Cortex of kidney (tissue), 1 donor: ENCODE measurements at places on chromosomes 6 and 20.

GRCh38 chr20:20410678-20411077 is 42.8 kb downstream of the INSM1 start:
- DNase-seq = no peak

GRCh38 chr6:52610745-52611355 is 34.0 kb upstream of the TRAM2 start:
- no peak for DNase-seq

GRCh38 chr6:132087391-132087790 is 136.2 kb upstream of the CCN2 start:
- no peak for DNase-seq

DNA sequence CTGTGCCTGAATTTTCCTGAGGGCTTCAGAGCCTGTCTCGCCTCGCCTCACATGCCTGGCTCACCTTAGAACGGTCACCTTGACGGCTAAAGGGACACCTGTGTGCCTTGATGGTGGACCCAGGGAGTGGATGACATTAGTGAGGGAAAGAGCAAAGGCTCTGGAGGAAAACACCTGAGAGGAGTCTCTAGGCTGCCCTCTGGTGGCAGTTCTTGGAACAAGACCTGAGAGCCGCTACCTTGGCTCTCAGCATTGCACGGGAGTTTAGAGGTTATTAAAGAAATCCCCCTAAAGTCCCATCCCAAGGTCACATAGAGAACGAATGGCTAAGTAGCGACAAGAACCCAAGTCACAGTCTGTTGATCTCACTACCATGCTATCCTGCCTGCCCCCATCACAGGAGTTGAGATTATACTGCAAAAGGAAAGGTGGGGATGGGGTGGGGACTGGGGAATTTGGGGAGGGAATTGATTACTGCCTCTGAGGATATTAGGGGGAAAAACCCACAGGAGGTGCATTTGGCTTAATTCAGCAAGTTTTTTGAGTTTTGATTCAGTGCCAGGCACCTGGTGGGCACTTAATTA is 7.9 kb upstream of the CDSN start:
- DNase-seq = no peak

- DNase-seq = no peak
These were observed 643.2 kb upstream of the NOX3 start for GRCh38 chr6:156098839-156099238.

DNA sequence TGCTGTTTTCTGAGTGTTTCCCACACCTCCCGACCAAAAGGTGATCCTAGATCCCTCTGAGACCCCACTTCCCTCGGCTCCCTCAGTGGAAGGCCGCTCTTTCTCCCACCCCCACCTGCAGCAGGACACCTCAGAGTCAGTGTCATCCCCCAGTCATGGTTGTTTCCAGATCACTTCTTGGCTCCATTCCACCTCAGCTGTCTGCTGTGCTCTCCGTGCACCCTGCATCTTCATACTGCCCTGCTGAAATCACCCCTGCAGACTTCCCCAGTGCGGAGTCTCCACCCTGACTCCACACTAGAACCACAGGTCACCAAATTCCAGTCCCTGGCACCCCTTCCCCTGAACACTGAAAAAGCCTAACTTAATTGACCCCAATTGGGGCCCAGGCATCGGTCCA is 255.1 kb upstream of the CDYL start:
- DNase-seq = no peak

DNA sequence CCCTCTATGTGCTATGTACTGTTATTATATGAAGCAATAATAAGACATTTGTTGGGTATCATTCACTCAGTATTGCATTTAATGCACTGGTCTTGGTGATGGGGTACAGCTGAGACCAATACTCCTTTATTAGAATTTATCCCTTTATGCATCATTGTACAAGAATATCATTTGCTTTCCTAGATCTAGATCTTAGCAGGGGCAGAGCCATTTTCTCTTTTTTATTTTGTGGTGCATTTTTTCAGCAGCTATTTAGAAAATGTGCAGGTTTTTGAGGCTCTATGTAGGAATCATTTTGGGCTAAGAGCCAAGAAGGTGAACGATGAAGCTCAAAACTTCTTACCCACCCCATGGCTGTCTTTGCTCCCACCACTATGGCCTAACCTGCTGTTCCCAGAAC is 114.2 kb downstream of the OR2B2 start:
- DNase-seq = no peak

DNA sequence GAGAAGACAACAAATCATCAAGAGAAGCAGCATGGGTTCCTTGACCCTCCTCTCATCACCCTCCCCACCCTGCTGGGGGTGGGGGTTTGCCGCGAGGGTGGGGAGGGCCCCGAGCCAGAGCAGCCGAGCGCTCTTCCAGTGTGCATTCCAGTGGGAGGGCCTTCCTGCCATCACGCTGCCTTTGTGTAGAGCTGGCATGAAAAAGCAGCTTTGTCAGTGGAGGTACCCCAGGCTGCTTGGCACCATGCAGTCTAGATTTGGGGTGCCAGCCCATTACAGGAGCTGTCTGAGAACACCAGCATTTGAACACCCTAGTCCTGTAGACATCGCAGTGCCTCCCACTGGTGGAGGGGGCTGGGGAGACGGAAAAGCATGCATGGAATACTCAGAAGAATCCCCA is 12.2 kb downstream of the BAK1 start:
- no peak for DNase-seq

DNA sequence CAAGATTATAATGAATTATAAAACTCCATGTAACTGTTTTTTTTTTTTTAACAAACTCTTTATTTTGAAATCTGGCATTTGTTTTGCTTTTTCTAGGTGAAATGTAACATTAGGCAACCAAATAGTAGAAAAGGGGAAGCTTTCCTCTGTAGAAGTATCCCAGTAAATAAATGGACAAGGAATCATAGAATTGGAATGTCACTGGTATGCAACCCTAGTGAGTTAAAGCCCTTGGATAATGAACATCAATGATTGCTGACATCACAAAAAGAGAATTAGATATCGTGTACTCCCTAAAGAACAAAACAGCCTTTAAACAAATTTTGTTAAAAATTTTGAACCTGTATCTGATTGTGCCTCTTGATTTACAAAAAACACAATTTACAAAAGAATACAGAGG is 93.9 kb upstream of the OGFRL1 start:
- no peak for DNase-seq

DNA sequence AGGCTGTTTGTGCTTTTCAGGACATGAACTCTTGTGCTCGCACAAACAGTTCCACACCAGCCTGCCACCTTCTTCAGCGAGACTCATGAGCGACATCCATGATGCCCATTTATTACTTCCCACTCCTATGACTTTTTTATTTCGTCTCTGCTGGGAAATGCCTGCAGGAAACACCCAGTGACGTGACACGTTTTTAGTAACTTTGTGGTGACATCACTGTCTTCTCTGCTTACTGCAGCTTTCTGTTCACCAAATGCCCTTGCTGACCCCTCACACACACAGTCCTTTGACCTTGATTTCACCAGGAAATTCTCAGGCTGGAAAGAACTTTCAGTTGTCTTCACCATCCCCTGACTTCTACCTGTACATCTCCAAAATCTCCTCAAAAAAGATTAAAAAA is 8.9 kb downstream of the TRIM40 start:
- DNase-seq = no peak

DNA sequence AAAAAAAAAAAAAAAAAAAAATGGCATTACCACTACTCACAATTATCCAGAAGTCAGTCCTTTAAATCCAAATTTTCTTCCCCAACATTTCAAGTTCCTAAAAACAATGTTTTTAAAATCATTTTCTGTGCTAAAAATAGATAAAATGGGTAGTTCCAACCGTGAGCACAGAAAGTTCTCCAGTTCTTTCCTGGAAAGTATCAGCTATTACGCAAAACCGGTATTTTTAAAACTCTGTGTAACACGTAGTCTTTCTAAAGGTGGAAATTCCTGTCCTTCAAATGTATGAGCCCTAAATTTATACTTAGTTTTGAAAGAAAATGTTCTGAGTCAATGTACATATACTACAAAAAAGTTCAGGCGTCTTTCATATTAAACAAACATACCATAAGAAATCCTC is 83.5 kb upstream of the SCAF8 start:
- no peak for DNase-seq

- DNase-seq = no peak
These were observed 181.8 kb downstream of the DLL1 start for GRCh38 chr6:170108890-170109587.

GRCh38 chr6:1065986-1066385 is 245.9 kb upstream of the FOXQ1 start:
- no peak for DNase-seq

DNA sequence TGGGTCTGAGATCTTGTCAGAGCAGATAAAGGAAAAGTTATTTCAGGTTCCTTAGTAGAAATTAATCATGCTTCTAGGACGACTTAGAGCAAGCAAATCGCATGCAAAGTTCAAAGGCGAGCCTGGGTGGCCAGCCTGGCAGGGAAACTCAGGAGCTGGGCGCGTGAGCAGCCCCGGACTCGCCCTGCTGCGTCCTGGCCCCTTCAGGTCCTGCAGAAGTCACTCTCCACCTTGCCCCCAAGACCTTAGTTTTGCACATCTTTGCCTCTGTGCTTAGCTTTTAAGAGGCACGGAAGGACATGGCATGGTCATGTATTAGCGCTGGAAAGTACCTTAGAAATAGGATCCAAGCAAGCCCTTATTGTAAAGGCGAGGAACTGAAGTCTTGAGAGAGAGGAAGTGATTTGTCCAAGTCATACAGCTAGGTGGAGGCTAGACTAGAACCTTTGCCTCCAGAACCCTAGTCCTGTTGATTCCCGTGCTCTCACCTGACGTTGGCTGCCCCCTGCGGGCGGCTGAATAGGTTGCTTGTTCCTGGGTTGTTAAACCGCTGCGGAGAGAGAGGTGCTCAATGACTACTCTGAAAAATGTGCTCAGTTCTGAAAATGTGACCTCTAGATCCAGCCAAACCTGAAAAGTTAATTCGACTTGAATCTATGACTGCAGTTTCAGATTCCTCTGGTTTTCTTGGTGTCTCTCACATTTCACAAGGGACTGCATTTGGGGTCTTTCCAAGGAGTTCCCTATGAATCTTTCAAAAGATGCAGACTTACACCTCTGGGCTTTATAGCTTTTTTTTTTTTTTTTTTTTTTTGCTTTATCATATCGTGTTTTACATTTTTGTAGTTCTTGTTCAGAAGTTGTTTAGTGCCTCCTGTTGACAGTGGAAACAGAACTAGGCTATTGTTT is 2.7 kb downstream of the MYB start:
- no peak for DNase-seq

GRCh38 chr6:152206072-152206818 is 398.8 kb downstream of the ESR1 start:
- no peak for DNase-seq

DNA sequence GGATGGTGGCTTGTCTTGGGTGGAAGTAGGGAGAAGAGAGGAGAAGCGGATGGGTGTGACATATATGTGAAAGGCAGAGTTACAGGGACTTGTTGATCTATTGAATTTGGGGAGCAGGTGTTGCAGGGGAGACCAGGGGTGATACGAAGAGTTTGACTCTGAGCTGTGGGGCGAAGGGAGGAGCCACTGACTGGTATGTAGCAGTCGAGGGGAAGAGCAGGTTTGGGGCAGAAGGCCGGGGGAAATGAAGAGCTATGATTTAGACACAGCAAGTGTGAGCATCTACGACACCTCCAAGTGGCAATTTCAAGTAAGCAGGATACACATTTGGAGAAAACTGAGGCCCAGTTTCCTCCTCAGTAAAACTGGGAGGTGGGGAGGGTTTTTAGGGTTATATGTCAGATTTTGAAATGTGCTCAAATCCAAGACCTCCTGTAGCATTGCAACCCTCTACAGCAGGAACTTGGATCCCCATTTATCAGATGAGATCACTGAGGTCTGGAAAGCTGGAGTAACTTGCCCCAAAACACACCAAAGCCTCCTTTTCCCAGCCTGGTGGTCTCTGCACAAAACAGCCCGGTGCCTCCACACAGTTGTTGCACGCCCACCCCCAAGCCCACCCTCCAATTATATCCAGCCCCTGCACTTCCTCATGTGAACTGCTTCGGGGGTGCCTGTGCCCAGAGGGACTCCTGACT is 137.8 kb downstream of the PREX1 start:
- DNase-seq = no peak

DNA sequence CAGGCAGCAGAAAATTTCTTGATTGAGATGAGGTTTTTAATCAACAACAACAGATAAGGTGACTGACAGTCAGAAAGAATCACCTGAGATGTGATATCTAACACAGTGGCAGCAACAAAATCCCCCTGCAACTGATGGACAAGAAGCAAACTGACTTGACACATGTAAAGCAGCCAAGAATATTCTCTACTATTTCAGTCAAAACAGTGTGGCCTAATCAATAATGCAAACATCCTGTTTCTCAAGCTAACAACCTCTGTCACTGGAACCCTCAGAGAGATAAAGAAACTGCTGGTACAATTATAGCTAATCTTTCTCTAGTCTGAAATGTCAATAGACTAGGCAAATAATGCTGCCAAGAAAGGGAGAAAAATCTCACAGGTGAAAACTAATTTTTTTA is 4.6 kb upstream of the CGA start:
- DNase-seq = no peak

DNA sequence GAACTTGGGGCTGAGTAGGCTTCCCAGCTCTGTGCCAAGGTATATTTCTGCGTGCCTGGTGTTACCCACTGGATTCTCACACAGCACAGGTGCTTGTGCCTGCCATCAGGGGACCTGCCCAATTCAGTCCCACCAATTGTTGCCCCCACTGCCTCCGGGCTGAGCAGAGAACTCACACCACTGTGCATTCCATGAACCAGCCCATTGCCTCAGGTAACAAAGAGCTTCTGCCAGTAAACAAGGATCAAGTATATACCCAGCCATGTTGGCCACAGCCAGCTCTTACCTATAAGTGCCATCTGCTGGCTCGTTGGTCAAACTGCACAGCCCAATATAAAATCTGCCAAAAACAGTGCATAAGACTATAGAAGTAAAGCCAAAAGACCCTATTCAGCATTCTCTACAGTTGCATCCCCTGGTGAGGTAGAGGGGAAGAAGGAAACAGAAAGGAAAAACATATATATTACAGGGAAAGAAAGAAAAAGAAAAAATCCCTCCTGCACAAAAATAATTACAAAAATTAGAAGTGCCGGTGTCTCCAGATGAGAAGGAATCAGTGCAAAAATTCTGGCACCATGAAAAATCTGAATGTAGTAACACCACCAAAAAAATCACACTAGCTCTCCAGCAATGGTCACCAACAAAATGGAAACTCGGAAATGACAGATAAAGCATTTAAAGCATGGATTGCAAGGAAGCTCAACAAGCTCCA is 241.4 kb downstream of the IBTK start:
- no peak for DNase-seq

- DNase-seq = no peak
These were observed 291.4 kb downstream of the PLCB1 start for GRCh38 chr20:8423482-8423881.

DNA sequence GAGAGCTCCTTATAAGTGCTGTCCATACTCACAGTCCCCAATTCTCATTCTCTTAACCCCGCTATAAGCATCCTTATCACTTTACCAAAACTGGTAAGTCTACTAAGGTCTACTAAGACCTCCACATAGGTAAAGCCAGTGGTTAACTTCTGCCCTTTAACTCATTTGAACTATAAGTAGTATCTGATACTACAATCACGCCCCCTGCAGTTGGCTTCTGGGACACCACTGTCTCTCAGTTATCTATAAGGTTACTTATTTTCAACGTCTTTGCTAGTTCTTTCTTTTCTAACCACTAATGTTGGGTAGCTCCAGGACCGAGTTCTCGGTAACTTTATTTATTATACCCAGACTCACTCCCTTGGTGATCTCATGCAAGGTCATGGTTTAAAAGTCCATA is 142.6 kb downstream of the ARHGAP18 start:
- DNase-seq = no peak
